ENCODE measurements at places on chromosomes 2 and 18.

DNA sequence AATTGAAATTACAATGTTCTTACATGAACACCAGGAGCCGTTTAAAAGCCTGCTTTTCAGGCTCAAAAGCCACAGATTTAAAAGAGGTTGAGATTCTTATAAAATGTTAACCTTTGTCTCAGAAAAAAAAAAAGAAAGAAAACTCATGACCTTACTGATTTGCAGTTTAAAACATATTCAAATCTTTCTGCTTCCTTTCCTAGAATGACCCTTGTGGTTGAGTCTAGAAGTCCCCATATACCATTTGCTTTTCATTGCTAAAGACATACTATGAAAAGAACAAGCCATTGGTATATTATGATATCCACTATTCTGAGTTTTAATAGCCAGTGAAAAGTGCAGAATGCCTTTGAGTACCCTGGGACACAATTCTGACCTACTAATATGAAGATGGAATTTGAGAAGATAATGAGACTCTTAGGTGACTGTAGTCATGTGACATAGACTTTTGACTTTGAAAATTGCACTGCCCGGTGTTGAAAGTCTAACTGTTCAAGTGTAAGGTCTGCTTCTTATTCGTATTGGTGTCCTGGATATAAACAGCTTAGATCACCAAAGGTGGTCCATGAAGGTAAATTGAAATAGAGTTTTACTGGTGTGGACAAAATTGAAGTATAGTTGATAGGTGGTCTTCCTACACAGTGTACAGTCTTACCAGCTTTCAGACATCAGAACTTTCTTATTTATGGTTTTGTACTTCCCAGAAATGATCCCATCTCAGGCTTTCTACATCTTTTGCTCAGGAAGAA, 117.0 kb downstream of the DOCK10 start:
- no peak for DNase-seq

DNA sequence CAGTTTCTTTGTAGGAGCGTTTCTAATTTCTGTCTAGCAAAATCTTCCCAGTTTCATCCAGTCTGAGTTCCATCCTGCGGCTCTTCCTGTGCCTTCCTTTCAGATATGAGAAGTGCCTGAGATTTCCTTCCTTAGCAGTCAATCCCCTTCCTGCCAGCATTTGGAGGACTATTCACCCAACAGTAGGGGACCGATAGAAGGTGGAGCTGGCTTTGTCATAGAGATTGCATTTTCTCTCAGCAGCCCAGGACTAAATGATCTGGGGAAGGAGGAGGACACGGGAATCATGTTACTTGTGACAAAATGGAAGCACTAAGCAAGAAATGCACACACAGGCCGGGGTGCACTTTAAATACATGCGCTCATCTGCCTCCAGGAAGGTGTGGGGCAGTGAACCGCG, 5.6 kb upstream of the SMIM21 start:
- no peak for DNase-seq

- no peak for DNase-seq
Observed at GRCh38 chr2:230898713-230899091, 26.3 kb downstream of the GPR55 start.

- no peak for DNase-seq
Observed at GRCh38 chr18:46660957-46661749, 4.1 kb upstream of the LOXHD1 start.

DNA sequence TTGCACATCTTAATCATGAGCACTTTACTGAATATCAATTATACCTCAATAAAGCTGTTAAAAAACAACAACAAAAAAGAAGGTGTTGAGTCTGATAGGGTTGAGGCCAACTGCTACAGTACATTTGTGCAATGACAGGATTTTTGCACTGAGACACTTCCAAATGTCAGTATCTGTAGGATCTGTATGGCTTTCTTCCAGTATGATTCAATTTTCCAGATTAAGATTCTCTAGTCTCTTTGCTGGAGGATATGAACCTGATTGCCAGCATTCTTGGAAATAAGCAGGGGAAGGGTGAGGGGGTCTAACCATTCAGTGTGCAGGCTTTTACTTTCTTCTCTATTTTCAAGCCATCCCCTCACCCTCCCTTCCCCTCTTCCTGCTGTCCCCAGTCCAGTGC, 85.1 kb downstream of the SEMA4F start:
- DNase-seq: no peak

- no peak for DNase-seq
Observed at GRCh38 chr18:40607542-40608148, 1347.4 kb upstream of the PIK3C3 start.

GRCh38 chr2:239938651-239939486, 86.3 kb downstream of the NDUFA10 start:
- no peak for DNase-seq

DNA sequence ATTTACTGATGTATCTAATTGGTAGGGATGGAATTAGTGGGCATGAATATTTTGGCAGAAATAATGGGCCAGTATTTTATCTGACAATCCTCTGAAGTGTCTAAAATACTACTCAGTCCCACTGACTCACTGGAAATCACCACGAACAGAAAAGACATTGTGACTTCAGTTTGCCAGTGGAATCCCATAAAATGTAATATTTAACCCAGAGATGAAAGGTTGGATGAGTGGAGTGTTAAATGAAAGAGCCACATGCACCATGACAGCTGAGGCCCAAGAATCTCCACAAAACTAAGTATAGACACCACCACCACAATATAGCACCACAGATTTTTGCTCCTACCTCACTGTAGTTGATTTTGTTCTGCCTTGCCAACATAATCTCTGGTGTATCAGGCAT, 103.9 kb downstream of the NEB start:
- DNase-seq: no peak

DNA sequence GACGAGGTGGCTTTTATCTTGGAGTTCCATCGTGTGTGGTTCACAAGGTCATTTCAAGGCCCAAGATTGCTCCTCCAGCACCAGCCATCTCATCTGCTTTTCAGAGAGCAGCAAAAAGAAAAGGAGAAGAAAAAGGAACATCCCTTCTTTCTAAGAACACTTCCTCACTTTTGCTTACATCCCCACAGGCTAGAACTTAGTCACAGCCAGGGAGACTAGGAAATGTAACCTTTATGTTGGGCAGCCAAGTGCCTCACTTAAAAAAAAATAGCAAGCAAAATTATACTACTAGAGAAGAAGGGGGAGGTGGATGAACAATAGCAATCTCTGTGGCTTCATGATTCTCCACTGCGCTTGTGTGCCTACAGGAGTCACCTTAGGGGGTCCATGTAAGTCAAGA, 141.8 kb downstream of the SMAD2 start:
- no peak for DNase-seq

- DNase-seq: no peak
Observed at GRCh38 chr18:62850619-62851306, 135.4 kb downstream of the PHLPP1 start.

DNA sequence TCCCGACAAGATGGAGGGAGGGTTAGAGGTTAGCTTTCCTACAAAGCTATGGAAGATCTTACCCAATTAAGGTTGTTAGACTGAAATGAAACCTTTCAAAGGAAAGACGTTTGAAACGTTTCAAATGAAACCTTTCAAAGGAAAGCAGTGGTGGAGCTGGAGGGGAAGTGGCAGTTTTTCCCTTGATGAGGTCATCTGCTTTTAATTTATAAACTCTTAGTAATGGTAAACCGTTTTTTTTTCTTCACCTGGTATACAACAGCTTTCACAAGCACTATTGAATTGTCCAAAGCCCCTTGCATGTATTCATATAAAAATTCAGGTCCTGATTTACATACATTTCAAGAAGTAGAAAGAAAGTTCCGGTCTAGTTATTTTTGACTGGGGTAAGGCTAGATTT, 7.4 kb downstream of the PMAIP1 start:
- no peak for DNase-seq

DNA sequence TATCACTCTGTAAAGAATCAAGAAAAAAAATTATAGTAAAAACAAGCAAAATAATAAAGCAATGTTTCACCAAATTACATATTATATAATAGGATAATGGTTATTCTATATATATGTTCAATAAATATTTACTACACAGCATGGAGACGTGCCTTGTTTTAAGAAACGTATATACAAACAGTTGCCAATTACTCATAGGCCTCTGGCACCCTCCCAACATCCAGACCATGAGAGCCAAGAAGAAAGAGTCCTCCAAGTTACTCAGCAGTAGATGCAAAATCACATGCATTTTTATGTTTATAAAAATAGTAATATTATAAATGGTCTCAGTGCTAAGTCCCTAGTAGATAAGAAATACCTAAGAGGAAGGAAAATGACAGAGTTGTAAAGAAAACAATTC, 64.8 kb downstream of the REV1 start:
- no peak for DNase-seq

GRCh38 chr2:238407566-238407965, 19.2 kb upstream of the ASB1 start:
- DNase-seq: no peak

DNA sequence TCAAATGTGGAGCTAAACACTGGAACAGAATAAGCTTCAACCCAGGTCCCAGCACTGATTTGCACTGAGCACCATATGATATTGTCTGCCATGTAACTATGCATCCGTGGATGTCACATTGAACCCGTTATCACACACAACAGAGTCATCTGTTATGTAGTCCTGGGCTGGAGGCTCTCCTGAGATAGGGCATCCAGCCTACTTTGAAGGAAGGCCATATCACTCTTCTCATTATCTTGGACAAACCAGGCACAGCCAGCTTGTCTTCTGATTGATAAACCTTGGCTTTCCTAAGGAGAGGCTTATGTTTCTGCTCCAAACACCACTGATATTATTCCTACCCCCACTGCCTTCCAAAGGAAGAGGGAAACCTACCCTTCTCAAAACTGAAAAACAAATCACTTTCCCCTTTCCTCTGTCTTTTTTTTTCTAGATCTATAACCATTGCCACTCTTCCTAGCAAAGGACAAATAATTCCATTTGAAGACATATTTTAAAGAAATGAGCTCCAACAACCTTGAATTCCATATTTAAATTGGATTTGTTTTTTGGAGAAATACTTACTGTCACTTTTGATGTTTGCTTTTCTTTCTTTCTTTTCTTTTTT, 16.4 kb downstream of the RSAD2 start:
- DNase-seq: no peak

DNA sequence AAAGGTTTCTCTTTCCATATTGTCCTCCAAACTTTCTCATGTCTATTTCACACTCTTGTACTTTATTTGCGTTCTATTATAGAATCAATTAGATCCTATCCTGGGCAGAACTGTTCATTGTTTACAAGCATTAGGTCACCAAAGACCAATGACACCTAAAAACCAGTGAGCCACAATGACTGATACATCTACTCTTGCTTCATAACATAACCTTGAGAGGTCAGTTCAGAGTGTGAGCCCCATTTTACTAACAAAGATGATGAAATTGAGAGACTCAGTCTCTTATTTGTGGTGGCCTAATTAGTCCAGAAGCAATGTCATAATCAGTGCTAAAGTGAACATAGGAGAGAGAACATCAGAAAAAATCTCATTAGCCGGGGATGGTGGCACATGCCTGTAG, 248.9 kb upstream of the RBBP8 start:
- no peak for DNase-seq

GRCh38 chr2:55985406-55985805, 61.8 kb upstream of the EFEMP1 start:
- DNase-seq: no peak

DNA sequence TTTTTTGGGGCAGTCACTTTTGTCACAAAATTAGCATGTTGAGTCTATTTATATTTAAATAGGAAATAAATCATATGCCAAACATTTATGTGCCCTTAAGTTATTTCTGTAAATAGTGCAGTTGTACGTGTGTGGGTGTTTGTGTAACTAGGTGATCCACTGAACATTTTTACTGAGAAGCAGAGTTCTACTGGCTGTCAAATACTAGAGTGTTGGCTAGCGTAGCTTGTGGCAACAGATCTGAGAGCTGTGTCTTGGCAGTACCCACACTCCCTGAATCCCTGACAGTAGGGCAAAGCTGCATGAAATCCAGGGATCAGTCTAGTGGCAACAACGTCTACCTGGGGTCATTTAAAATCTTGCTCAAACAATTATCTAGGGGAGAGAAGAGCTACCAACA, 273.1 kb upstream of the SLC8A1 start:
- no peak for DNase-seq

- no peak for DNase-seq
Observed at GRCh38 chr2:11677136-11678055, 7.4 kb upstream of the NTSR2 start.

GRCh38 chr2:230685178-230685577, 27.5 kb upstream of the CAB39 start:
- no peak for DNase-seq

DNA sequence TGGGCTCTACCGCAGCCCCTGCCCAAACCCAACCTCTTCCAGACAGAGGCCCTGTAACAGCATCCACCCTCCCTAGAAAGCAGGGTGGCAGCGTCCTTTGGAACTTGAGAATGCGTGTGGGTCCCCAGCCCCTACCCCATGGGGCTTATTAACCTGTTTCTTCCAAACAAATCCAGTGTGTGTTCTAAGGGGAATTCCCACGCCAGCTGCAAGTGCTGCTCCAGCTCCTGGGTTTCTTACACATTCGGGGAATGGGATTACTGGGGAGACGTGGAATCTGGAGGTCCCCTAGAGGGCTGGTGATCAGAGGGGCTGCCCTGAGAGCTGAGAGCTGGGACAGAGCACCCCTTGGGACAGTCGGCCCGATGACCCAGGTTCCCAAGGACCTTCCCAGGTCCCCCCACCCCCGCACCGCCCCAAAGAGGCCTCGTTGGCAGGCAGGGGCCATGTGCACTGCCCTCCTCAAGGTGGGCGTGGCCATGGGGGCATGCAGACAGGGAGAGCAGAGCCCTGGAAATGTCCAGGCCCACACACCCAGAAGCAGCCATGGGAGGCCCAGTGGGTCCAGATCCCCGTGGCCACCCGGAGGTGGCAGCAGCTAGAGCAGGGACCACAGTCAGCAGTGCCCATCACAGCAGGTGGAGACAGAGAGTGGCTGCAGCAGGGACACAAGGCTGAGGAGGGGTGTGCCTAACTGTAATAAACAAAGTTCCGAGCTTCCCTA, 18.8 kb upstream of the TEX44 start:
- no peak for DNase-seq

GRCh38 chr2:61295981-61296380, 134.0 kb downstream of the C2orf74 start:
- DNase-seq: no peak

DNA sequence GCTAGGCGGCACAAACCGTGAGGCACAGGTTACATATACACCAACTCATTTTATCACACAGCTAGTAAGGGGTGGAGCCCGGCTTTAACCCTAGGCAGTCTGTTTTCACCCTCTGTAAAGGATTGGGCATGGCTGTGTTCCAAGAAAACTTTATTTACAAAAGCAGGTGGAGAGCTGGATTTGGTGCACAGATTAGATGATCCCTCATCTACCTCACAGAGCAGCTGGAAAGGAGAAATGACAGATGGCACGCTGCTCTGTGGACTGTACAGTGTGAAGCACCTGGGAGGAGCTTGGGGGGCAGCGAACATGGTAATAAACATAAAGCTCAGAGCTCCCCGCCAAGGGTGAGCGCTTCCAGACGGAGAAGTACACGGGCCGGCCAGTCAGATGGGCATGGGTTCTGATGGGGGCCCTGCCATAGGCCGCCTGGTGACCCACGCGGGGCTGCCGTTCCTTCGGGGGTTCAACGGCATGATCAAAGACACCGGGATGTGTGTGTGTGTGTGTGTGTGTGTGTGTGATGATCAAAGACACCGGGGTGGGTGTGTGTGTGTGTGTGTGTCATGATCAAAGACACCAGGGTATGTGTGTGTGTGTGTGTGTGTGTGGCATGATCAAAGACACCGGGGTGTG, 862 bp upstream of the TMEM177 start:
- DNase-seq: peak; percentile 50
